ENCODE measurements at places on chromosomes 2 and 18.

GRCh38 chr2:135785032-135785431, 43.4 kb downstream of the UBXN4 start:
- no peak for DNase-seq

- DNase-seq: no peak
Observed at GRCh38 chr2:165083326-165083725, 120.5 kb downstream of the SCN3A start.

GRCh38 chr18:34773378-34773777, 63.3 kb downstream of the DTNA start:
- DNase-seq: no peak

DNA sequence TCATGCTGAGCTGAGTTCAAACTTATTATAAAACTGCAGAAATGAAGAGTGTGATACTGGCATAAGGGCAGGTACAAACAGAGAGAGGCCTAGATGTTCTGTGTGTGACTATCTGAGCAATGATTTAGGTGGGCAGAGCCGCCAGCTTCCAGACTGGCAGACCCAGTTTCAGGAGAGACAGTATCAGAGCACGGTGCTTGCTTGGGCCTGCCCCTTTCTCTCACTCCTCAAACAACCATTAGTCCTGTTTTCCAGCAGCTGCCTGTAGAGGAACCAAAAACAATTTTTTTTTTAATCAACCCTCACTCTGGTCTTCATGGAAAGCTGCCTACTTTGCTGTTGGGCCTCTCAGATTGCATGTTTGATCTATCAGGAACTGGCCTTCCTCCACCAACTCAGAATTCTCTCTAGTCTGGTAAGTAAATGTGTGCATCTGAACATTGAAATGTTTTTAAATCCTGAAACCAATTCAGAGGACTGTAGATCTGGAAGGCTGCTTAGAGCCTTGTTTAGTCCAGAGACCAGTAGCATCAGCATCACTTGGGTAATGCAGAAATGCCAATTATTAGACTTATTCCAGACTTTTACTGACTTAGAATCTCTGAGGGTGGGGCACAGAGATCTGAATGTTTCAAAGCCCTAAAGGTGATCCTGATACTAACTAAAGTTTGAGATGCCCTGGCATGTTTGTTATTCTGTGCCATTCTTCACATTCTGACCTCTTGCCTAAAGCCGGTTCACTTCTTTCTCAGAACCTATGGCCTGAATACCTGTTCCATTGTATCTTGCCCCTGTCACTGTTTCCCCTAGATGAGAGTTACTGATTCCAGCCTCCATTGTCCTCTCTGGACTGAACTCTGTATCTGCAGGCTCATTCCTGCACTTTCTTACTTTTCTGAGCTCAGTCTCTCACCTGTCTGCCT, 24.8 kb upstream of the CRIM1 start:
- no peak for DNase-seq

- DNase-seq: no peak
Observed at GRCh38 chr2:138421315-138421970, 80.1 kb upstream of the SPOPL start.

- DNase-seq: no peak
Observed at GRCh38 chr2:634636-635388, 42.4 kb downstream of the TMEM18 start.

All from AG04449 (cell line).